M059J (cell line): ENCODE measurements at places on chromosomes 3 and 15.

- DNase-seq: no peak
Observed at GRCh38 chr3:120369037-120369467, 19.9 kb upstream of the LRRC58 start.

DNA sequence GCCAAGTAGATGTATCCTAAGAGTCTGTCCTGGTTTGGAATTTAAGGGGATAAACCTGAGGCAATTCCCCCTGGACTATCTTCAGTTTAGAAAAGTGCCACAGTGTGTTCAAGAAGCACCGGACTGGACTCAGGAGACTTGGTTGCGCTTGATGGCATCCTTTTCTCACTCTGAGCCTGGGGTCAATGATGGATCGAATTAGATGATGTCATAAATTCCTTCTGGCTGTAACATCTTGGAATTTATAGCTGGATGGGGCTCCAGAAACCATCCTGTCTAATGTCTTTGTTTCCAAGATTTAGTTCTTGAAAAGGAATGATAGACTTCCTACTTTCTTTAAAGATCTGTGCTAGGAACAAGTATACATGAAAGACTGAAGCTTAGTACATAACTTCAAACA, 280.6 kb downstream of the LPP start:
- peak; percentile 32 for DNase-seq

- DNase-seq: no peak
Observed at GRCh38 chr3:62503516-62503915, 130.2 kb upstream of the FEZF2 start.

DNA sequence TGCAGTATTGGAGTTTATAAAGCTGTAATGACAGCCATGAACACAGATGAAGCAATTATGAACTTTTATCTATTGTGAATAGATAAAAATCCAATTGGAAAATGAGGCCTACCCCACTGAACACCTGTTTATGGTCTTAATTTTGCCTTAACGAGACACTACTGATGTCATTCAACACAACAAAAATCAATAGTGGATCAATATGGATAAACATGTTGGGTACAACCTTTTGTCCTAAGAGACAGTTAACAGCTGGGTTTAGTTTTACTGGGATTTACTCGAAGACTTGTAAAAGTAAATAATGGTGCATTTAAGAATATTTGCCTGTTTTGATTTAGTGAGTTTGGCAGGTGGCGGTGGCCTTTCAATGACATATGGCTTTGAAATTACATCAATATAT, 217.8 kb downstream of the NR1D2 start:
- no peak for DNase-seq

DNA sequence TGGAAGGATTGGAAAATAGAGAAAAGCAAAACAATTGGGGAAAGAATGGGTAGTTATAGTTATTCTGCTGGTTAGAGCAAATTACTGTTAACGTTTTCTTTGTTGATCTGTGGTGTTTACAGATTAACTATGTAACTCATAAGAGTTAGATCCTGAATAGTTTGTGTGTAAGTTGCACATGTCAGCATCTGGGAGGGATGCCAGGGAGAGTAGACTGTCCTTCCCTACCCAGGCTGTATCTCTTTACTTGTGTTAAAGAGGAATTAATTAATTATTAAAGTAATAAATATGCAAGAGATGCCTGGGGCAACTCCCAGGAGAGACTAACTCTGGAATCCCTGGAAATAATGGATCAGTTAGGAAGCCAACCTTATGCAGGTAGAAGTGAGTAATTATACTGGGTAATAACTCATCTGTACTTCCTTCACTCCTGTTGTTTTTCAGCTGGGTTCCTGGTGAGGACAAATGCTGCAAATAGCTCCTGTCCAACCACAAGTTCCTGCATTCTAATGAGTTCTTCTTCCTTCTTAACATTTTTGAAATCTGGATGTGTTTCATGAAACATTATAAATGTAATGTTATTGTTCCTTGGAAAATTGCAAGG, 18.9 kb downstream of the GHRL start:
- DNase-seq: peak; percentile 38

DNA sequence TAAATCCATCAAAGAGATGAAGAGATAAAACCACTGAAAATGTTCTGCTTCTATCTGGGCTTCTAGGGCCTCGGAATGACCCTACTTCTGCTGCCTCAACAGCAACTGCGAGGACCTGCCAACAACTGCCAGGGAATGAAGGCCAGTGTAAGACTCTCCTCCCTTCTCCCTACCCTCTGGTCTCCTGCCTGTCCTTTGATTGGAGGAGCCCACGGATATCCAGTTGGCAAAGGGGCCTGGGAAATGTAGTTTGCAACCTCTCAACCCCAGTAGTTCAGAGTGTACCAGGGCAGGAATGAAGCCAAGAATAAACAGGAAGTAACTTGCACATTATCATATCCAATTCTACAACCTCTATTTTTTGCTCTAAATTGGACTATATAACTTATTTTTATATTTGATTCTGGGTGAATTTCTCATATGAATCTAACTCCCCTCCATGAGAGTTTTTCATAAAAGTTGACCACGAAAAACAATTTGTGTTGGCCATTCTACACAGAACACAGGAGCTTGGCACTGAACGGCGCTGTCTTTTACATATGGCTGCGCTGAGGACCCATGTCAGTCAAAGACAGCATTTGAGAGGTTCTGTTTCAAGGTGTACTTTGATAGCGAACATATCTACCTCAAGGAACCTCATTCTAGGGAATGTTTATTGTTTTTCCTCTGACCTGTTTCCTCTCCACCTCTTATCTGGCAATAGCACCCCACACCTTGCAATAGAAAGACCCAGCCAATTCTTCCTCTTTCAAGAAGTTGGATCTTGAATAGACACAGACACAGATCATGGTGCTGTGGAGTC, 91.1 kb upstream of the RNF7 start:
- peak; percentile 85 for DNase-seq

GRCh38 chr15:54428596-54428995, 450.4 kb downstream of the UNC13C start:
- no peak for DNase-seq

DNA sequence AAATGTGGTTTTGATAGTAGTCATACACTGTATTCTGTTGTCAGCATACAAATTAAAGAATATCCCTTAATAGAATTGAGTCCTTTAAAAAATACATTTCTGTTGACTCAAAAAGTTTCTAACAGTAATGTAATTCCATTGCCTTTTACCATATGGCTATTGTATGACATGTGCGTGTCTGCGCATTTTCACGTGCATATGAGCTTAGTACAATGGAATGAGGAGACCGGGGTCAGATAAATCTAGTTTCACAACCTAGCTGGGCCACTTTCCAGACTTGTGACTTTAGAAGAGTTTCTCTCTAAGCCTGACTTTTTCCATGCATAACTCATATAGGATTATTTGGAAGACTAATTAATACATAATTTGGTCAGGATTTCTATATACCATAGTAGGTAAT, 38.7 kb downstream of the ZBTB38 start:
- DNase-seq: peak; percentile 42

- no peak for DNase-seq
Observed at GRCh38 chr3:66297260-66297873, 76.6 kb downstream of the SLC25A26 start.

- no peak for DNase-seq
Observed at GRCh38 chr3:141783632-141784031, 20.4 kb downstream of the GRK7 start.

GRCh38 chr15:21260966-21261395, 179.3 kb downstream of the POTEB3 start:
- DNase-seq: no peak

DNA sequence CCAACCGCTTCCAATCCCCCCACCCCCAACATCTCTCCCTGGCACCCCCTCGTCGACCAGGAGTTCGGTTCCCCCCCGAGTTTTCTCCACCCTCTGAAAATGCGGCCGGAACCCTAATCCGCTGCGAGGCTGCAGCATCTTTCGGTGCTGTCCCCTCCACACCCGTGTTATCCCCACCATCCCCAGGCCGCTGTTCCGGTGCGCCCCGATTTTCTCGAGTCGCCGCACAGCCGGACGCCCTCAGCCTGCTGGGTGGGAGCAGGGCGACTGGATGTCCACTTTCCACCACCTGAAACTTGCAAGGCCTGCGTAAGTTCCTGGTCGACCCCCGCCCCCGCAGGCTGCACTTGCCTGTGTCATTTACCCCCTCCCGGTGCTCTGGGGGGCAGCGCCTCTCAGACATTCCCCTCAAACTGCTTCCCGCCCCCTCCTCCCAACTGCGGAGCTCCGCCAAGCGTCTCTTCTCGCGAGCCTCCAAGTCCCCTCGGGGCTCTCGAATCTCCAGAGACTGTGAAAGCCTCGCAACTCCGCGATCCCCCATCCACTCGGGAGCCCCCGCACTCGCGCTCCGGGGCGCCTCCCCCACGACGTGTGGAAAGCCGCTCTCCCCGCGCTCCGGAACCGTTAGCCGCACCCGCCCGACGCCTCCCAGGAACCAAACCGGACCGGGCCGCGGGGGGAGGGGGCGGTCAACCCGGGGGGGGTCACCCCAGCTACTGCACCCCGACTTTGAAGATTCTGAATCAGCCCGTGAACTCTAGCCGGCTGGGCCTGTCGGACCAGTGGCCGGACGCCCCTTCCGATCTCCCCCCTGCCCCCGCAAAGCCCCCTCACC, 566 bp downstream of the ETV5 start:
- peak; percentile 80 for DNase-seq

DNA sequence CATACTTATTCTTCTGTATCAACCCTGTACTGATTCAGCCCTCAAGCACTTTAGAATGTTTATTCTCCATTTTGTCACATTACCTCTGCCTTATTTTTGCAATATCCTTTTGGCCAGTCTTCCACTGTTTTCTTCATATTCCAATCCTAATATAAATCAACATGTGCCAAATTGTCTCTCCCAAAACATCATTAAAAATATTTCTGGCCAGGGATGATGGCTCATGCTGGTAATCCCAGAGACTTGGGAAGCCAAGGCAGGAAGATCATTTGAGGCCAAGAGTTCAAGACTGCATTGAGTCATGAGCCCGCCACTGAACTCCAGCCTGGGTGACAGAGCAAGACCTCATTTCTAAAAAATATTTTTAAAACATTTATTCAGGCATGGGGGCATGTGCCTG, 641.4 kb upstream of the CBLB start:
- peak; percentile 52 for DNase-seq

- DNase-seq: no peak
Observed at GRCh38 chr3:30873671-30874070, 20.8 kb downstream of the GADL1 start.

DNA sequence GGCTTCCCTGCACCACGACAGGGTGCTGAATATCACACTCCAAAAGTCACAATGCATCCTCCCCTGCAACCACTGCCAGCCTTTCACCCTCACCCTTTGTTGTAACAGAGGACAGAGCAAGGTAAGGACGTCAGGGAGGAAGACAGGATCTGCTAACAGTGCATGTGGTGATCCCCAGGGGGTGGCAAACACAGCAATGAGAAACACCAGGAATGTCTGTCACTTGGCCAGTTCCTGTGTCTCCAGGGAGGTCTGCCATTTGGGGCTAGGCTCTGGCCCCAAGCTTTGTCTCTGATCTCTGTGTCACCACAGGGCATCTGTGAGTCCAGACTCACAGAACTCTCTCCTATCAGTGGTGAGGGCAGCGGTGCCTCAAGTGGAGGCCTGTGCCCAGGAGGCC, 54.3 kb upstream of the SLC24A5 start:
- peak; percentile 32 for DNase-seq

GRCh38 chr3:52694528-52695189, 8.8 kb downstream of the GNL3 start:
- DNase-seq: no peak

DNA sequence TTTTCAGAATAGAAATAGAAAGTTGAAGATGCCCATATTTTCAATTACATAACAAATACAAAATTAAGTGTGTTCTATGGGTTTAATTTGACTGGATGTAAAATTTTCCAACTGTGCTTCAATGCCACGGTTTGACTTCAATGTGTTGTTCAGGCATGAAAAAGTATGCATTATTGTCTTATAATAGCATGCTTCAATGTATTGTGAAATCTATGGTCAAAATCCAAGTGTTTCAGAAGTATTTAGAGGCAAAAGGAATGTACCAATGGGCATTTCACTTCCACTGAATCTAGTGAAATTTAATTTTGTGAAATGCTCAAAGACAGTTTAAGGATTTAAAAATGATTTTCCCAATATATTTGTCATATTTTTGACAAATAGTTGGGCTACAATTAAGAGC, 16.0 kb downstream of the NEK10 start:
- no peak for DNase-seq

- DNase-seq: no peak
Observed at GRCh38 chr3:10644189-10644588, 138.8 kb upstream of the ATP2B2 start.

- DNase-seq: no peak
Observed at GRCh38 chr3:126935756-126936509, 47.0 kb upstream of the PLXNA1 start.
